ENCODE measurements at places on chromosomes 16 and 17.

DNA sequence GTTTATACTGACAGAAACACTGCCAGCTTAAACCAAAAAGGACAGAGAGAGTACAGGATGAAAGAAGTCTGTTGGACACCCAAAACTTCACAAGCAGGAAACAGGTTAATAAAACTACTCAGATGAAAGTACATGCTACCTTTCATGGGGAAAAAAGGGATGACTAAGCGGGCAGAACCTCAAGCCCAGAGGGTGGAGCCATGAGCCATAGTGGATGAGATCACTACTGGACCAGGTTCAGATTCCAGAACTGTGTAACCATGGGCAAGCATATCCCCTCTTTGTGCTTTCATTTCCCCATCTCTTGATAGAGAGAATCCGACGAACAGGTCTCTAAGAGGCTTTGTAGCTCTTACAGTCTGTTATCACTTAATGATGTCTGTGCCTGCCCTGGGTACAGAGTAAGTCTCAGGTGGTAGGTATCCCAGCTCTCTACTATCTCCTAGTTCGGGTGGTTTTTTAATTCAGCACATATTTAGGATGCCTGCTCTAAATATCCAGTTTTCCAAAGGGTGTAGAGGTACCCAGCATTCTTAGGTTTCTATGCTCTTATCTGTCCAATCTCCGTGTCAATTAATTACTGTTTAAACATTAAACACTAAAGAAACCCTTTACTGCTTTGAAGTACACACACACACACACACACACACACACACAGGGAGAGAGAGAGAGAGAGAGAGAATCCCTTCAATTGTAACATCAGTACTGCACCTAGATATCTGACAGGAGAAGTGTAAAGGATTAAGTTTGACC lies 206.7 kb downstream of the ZNF423 start:
- no peak for DNase-seq

- DNase-seq, result no peak
These were observed 17.4 kb downstream of the CD300LG start for GRCh38 chr17:43864161-43864984.

DNA sequence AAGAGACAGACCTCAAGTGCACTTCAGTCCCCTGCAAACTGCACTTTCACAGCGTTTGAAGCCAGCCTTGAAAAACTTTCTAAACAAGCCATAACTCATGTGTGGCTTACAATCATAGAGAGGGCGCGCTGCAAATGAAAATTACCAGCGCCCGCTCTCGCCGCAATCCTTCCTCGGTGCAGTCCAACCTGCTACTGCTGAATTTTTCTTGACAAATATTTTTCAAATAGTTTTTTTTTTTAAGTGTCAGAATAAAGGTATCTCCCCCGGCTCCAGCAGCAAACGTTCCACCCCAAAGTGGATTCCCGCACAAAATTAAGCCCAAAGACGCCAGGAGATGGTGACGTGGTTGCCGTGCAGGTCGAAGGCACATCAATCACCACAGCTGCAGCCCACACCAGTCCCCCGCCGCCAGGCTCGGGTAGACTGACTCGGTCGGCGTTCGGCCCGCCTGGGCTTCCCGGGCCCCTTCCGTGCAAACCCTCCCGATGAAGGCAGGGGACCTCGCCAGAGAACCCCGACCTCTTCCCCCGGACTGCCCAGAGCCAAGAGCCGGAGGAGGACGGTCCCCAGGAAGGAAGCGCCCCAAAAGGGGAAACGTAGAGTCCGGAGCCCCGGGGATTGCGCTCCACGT lies 630 bp downstream of the GRB2 start:
- DNase-seq, result peak; percentile 45

DNA sequence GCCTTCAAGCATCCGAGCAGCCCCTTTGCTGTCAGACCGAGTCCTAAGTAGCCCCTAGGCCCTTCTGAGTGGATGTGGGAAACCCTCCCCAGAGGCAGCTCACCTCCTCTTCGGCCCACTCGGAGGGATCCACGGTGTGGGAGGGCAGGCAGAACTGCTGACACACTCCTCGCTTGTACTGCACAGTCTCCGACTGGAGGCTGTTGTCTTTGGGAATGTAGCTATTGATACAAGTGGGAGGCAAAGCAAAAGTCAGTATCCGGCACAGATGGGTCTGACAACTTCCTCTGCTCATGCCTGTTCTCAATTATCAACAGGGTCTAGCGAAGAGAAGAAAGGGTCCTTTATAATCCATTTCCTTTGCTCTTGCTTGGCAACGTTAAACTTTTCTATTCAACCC lies 25.9 kb upstream of the FOXJ1 start:
- DNase-seq, result no peak

DNA sequence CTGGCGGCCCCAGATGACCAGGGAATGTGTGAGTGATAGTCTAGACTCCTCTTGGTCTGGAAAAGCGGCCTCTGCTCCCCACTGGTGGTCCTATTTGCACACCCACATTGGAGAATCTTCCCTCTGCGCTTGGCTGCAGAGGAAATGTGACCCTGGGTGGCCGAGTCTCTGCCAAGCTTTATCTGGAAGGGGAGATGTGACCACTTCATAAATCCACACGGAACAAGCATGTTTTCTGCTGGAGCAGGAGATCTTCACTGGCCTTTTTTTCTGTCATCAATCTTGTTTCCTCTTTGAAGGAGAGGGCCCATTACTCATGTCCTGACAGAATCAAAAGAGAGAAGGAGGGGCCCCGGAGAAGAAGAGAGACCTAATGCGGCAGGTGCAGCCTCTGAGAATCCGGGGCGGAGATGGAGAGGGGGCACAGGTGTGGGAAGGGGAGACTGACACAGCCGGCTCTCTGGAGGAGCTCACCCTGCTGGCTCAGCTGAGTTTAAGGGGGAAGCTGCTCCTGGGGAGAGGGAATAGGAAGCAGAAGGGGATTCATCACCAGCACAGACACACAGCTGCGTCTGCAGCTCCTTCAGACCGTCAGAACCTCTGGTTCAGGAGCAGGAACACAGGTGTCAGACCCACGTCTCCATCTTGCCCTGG lies 116.3 kb downstream of the SOX9 start:
- DNase-seq, result no peak

- no peak for DNase-seq
These were observed 34.6 kb downstream of the OTOA start for GRCh38 chr16:21698169-21699032.

- DNase-seq, result peak; percentile 55
These were observed 133.4 kb downstream of the OR1D5 start for GRCh38 chr17:2929881-2930533.

- no peak for DNase-seq
These were observed 109.1 kb upstream of the CDC42EP4 start for GRCh38 chr17:73420897-73421296.

GRCh38 chr16:9035996-9036395 lies 55.4 kb upstream of the HAPSTR1 start:
- no peak for DNase-seq

DNA sequence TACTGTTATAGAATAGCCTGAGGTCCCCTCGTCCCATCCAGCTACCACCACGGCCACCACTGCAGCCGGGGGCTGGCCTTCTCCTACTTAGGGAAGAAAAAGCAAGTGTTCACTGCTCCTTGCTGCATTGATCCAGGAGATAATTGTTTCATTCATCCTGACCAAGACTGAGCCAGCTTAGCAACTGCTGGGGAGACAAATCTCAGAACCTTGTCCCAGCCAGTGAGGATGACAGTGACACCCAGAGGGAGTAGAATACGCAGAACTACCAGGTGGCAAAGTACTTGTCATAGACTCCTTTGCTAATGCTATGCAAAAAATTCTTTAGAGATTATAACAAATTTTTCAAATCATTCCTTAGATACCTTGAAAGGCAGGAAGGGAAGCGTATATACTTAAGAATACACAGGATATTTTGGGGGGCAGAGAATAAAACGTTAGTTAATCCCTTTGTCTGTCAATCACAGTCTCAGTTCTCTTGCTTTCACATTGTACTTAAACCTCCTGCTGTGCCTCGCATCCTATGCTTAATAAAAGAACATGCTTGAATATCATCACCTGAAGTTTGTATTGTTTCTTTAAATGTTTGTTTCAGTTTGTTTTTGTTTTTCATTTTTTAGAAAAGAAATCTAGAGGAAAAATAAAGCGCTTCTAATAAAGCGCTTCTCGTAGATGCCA lies 388.3 kb downstream of the MAF start:
- DNase-seq, result no peak

DNA sequence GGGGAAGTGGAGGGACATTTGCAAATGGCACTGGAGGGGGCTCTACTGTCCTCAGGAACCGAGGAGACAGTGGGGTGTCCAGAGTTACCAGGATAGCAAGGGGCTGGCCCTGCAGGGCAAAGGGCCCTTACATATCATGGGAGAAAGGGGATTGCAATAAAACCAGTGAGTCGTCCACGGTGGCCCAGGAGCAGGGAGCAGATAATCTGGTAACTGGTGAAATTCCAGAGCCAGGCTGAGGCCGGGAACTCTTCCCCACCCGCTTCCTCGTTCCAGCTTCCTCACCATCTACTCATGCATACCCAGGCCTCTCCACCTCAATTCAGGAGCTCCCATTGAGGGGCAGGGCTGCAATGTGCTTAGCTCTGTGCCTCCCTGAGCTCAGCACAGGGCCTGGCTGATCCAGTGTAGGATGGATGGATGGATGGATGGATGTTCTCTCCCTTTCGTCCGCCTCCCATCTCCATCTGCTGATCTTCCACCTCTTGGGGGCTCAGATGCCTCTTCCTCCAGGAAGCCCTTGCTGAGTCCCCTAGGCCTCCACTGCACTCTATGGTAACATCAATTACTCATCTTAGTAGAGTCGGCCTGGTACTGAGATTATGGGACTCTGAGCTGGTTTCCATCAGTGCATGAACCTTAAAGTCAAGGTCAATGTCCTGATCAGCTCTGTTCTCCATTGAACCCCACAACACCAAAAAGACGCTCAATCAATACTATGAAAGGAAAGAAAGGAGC lies 41.2 kb upstream of the NDRG4 start:
- DNase-seq, result no peak

- DNase-seq, result no peak
These were observed 88.0 kb downstream of the CACNG1 start for GRCh38 chr17:67132366-67132765.

DNA sequence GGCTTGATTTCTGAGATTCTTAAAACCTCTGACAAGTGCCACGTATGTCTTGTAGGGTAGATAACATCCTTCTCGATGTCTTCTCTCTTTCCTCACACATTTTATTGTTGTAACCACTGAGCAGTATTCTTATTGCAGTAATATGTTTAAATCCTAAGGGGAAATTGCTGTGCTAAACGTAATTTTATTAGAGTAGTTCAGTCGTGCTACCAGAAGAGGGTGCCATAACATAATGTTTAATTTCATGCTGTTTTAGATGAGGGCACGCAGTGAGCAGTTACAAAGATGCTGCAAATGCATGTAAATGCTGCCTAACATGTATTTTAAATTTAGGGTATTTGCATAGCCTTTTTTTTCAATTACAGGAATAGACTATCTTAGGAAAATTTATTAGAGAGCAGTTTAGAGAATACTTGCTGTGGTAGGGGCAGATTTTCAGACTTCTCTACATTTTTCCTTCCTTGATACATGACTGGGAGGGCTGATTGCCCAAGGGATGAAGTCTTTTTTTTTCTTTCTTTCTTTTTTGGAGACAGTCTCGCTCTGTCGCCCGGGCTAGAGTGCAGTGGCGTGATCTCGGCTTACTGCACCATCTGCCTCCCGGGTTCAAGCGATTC lies 51.7 kb downstream of the GAN start:
- DNase-seq, result peak; percentile 49

DNA sequence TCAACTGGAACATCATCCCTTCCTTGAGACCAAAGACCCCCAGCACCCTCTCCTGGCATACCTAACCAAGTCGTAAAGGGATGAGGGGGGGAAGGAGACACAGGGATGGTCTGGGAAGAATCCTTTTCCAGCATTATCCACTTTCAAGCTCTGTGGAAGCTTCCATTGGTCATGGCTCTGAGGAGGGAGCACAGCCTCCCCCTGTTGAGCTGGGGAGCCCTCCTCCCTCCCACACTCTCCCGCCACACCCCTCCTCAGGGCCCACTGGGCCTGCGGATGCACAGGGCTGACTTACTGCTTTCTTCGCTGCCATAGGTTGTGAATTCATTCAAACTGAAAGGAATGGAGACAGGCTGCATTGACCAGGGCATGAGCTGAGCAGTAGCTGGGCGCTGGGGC lies 12.4 kb downstream of the CSF3 start:
- no peak for DNase-seq

DNA sequence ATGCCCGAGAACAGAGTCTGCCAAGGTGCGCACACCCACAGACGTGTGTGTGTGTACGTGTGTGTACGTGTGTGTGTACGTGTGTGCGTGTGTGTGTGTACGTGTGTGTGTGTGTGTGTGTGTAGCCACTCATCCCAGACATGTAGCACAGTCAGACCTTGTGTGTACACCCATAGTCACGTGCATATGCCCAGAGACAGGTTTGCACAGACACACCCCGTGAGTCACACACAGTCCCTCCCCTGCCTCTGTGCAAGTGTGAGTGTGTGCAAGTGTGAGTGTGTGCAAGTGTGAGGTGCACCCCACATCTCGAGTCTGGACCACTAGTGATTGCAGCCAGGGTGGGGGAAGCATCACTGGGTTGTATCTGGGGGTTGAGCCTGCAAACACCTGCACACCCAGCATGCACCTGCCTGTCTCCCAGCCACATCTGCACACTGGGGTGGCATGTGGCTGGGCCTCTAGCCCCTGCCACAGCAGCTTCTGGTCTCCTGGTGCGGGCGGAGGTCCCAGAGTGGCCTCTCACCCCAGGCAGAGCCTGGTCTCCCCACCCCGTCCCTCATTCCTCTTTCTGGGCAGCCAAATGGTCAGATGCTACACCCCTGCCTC lies 23.6 kb downstream of the BAHCC1 start:
- no peak for DNase-seq

GRCh38 chr17:43766413-43767052 lies 7.9 kb upstream of the SOST start:
- DNase-seq, result peak; percentile 67

GRCh38 chr17:9241774-9242496 lies 220.6 kb downstream of the NTN1 start:
- no peak for DNase-seq

- no peak for DNase-seq
These were observed 1.3 kb upstream of the PDK2 start for GRCh38 chr17:50093807-50094206.

DNA sequence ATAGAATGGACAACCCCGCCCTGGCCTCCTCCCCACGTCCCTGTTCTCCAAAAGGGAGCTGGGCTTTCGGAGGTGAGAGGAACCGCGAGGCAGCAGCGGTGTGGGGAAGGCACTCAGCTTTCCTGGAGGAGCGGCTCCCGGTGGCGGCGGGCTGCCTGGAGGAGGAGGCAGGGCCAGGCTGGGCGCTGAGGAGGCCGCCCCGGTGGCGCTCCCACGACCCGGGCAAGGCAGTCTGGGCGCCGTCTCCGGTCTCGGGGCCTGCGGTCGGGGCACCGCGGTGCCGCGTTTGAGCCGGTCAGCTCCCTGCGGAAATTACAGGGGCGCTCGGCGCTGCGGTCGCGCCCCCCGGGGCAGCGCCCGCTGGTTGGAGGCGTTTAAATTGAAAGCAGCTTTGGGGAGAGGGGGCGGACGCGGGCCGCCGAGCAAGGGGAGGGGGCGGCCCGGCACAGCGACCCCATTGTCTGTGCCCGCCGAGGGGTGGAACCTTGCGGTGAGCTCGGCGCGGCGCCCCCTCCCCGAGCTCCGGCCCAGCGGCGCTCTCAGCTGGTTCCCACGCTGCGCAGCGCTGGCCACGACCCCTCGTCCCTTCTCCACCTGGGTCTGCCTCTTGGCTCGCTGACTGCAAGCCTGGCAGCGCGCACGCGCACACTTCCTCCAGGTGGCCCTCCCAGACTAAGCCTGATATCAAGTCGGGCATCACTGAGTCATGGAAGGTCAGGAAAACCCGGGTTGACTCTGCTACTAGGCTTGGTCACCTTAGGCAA lies 58.7 kb upstream of the DLX4 start:
- no peak for DNase-seq

All from AG08396 (cell line).